Mucosa of descending colon (tissue), 3 donors: ENCODE measurements at places on chromosomes 1 and 21. TPM values are rescaled to one million over a fixed set of nuclear protein-coding genes. Genes with fewer than 3 reads are reported as not detected.

The LCK gene
- total RNA-seq, result 6.0 TPM

DNA sequence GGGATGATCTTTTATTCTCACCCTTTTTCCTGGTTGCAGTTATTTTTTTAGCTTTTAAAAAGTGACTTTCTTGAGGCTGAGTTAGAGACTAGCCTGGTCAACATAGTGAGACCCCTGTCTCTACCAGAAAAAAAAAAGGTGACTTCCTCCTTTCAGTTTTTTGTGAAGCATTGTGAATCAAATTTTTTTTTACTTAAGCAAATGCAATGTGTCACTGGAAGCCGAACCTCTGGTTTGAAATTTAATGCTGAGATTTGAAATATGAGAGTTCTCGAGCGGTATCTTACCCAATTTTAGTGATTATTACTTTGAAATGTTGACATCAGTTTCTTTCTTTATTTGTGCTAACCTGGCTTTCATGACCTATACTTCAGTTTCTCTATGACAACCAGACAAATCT, 3.6 kb downstream of the CAP1 start:
- no peak for DNase-seq

GRCh38 chr1:24107462-24108138, 4.3 kb downstream of the MYOM3 start:
- DNase-seq, result no peak

The SLAMF1 gene
- 1.1 TPM for total RNA-seq

The CFHR4 gene
- not detected for total RNA-seq

DNA sequence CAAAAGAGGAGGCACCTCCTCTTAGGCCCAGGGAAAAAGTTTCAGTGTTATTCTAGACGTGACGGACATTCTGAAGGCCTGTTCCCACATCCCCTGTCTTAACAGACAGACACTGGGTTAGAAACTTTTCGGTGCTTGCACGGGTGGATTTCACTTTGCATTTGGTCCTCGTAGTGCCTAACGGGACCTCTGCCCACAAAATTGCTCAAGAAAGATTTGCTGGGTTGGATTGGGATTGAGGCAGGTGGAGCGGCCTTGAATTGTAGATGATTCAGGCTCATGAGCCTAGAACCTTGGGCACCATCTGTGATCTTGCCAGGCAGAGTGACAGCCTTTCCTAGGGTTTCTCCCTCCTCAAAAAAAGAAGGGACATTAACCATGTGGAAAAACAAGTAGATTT, 2.8 kb downstream of the PLA2G5 start:
- no peak for DNase-seq

- DNase-seq, result no peak
Measured at GRCh38 chr21:44568667-44569556, 4.6 kb upstream of the KRTAP10-4 start.

- DNase-seq, result peak; percentile 71
Measured at GRCh38 chr1:92749024-92749634, 35.8 kb downstream of the EVI5 start.

The FCRL4 gene
- not detected for total RNA-seq

DNA sequence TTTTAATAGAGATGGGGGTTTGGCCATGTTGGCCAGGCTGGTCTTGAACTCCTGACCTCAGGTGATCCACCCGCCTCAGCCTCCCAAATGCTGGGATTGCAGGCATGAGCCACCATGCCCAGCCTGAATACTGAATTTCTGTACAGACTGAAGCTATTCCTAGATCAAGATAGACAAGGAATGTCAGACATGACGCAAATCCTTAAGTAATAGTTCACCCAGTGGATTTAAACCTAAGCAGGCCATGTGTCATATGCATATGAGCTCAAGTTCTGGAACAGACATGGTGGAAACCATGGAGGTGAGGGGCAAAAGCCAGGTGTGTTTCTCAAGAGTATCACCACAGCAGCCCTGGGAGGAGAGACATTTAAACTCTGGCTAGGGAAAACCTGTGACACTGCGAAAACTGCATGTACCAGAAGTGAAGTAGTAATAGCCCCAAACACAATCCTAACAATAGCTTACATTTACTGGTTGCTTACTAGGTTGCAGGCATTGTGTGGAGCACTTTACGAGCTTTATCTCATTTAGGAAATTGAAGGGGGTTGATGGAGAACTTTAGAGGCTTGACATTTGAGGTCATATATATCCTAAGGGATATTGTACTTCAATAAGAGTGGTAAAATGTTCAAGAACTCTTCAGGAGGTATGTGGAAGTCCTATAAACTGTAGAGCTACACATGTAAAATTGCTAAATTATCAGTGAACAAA, 31.7 kb upstream of the MAN1A2 start:
- DNase-seq, result no peak

DNA sequence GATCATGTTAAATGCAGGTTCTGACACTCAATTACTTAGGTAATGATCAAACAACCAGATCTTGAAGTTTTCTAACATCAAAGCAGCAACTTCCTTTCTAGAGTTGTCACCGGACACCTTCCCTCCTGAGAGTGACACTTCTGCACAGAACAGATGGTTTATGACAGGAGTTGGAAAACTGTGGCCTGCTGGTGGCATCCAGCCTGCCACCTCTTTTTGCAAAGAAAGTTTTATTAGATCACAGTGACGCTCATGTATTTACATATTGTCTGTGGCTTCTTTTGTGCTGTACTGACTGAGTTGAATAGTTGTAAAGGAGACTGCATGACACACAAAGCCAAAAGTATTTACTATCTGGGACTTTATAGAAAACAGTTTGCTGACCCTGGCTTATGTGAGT, 28.3 kb downstream of the DDR2 start:
- DNase-seq, result no peak
